RKO (cell line): ENCODE measurements at places on chromosomes 5 and 9.

GRCh38 chr9:111525056-111525977, at the start of gene ZNF483:
Gene ZNF483, plus strand, starts transcription at chr9:111525179. Its CDS starts 2,217 bp downstream, at chr9:111527396.
- peak; percentile 79 for DNase-seq

DNA sequence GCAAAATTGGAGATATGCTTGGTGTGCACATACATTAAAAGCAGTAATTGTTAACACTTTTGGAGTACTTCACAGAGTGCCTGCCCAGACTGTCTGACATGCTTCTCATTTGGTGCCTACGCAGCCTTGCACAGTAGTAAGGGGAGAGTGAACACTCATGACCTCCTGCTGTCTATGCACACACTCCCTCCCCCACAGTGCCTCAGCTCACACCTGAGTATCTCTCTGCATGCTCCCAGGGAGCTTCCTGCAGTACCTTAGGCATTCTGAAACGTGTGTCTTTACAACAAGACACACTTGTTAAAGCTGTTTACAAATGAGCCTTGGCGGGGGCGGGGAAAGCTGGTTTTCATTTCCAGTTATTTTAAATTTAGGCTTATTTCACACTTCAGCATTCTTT, 18.0 kb downstream of the MAP3K1 start:
- DNase-seq, result no peak

DNA sequence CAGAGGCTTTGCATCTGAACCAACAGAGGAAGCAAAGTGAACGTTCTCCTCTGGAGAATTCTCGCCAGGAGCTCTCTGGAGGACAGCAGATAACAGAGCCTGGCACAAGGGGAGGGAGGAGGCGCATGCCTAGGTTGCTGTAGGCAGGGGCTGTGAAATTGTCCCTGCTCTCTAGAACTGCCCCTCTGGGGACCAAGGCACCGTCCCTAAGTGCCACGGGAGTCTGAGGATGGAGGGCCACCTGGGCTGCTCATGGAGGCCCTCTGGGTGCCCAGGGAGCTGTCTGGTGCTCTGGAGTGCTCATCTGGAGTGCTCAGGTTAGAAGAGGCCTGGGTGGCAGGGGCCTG, 77.6 kb downstream of the CACNA1B start:
- no peak for DNase-seq

- no peak for DNase-seq
Measured at GRCh38 chr5:133828722-133829121, 139.7 kb downstream of the C5orf15 start.

DNA sequence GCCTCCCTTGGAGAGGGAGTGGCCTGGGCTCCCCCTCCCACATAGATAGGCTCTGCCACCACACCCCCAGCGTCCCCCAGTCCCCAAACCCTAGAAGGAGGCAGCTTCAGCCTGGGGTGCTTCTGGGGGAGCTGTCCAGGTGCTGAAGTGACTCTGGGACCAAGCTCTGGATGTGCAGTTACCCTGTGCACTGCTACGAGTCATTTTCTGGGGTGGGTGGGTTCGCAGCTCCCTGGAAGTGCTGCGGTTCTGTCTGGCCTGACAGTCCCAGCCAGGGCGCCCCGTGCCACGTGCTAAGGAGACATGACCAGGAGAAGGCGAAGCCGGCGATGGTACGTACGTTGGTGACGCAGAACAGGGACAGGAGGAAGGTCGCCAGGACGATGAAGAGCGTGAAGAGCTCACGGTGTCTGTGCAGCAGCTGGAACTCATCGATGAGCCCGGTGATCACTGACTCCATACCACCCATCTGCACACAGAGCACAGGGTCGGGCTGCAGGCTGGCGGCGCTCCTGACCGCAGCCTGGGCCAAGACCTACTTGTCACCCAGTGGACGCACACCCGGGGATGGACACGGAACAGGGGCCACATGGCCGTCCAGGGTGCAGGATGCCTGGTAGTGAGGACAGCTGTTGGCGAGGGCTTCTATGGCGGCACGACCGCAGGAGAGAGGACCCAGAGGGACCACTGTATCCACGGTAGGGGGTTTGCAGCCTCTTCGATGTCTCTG, 35.7 kb downstream of the SLC6A3 start:
- peak; percentile 44 for DNase-seq

DNA sequence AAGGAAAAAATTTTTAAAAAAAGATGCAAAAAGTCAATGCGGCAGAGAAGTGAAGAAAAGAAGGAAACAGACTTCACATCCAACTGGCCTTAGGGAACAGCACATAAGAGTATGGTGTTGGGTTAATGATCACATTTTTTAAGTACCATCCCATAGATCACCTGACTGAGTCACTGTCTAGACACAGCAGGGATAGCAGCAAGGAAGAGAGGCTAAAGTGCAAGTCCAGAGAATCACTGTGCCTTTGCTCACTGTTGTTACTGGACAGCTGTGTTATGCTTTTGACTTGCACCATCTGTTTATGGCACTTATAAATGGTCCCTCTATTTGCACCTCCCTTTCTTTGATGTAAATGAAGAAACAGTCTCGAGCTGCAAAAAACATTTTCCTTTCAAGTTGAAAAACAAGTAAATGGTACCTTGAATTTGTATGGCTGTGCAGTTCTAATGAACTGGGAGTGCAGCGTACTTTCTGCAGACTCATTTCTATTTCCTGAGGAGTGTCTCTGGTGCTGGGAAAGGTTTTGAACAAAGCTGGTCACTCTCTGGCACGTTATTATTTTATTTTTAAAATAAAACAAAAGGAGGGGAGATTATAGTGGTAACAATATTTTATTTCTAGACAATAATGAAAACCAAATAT, 84.2 kb downstream of the TRPM6 start:
- DNase-seq, result no peak

DNA sequence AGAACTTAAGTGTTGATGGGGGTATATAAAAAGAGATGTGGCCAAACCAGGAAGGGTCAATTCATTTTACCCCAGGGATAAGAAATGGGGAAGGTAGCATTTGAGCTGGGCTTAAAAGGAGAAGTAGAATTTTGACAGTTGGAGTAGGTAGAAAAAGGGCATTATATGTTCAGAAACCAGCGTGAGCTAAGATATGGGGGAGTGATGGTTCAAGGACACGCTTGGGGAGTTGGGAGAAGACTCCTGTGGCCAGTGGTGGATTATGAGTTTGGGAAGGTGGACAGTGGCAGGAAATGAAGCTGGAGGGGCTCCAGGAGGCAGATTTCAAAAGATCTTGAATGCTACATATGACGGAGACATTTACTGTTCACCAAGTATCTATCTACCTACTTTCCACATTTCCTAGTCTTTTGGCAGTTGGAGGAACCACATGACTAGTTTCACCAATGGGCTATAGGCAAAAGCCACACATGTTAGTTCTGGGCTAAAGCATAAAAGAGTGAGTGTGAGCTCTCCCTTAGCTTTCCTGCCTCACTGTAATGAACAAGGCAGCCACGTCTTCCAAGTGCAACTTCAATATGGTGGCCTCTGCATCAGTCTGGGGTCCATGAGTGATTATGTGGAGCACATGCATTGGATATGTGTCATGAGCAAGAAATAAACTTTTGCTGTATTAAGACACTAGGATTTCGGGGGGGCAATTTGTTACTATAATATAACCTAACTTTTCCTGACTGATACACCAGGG, 15.7 kb upstream of the GSN start:
- no peak for DNase-seq

GRCh38 chr9:124940521-124940893, 376 bp downstream of the GOLGA1 start:
- no peak for DNase-seq

DNA sequence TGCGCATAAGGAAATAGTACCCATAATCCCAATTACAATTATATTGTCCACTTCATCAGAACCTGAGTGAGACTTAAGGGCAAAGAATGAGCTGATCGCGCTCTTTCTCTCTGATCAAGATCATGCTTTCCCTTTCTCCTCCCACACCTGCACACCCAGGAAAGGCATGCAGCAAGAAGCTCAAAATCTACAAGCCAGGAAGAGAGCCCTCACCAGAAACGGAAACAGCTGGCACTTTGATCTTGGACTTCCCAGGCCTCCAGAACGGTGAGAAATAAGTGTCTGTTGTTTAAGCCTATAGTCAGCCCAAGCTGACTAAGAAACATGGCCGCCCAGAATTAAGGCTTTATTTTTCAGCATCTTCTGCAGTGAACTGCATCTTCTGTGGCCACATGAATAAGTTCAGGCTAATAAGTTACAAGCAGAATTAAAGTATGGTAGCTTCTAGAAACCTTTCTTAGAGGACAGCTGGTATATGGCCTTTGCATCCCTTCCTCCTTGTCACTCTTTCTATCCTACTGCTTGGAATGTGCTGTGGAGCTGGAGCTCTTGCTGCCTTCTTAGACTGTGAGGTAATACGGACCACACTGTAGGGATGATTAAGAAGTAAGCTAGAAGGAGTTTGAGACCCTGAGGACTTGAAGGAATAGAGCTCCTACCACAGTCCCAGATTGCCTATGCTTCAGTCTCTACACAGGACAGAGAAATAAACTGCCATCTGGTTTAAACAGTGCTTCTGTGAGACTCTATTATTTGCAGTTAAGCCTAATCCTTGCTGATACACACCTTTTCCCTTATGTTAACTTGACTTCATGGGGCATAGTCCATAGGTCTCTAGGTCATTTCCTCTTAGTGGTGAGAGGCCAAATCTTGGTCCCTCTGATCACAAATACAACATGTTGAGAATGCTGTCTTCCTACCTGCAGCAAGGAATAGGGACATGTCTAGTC, 17.2 kb downstream of the OR2S2 start:
- DNase-seq, result no peak
